Stimulated activated CD8-positive, alpha-beta memory T cell treated with anti-CD3 and anti-CD28 coated beads, Interleukin-7, amount 100 ng/mL, for 24 hours (primary cell): ENCODE measurements at places on chromosomes 6 and 20.

- no peak for DNase-seq
These were observed 58.2 kb downstream of the PIGU start for GRCh38 chr20:34618676-34619075.

DNA sequence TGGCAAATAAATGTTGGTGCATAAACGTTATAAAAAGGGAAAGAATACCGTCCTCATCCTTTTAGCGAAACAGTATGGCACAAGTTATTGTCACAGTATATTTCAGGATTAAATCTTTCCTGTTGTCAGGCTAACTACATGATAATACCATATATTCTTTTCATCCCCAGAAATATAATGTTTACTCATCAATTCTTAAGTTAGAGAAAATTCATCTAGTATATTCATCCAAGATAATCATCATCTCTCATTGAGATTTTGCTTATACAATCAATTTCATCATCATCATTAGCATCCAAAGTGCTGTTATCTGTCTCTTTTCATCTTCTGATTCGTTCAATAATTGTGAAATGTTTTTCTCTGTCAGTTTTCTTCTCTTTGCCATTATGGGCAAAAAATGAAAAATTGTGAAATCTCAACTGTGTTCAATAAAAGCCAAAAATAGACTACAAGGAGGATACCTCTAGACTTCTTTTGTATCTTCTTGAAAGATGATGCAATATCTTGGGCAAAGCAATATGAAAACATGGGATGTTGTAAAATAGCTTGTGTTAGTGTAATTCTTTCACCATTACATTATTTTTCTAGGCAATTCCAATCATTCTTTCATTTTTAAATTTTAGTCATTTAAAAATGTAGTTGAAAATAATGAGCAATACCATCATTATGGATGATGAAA lies 2.6 kb downstream of the SPACA1 start:
- DNase-seq: no peak

GRCh38 chr6:82178077-82178758 lies 69.3 kb downstream of the IBTK start:
- no peak for DNase-seq

DNA sequence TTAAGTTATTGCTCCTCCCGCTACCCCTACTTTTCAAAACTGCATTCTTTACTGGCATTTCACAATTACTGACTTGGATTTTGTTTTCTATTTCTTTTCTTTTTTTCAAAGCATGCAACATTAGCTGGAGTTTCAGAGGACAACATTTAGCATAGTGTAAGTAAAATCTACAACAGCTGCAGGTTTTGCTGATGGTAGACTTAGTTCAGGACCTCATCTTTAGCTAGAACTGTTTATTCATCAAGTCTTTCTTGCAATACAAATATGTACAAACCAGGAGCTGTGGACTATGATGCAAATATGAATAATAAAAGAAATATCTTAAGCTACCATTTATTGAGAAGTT lies 728 bp upstream of the CEP162 start:
- no peak for DNase-seq

GRCh38 chr6:56601390-56601789 lies 41.3 kb downstream of the DST start:
- no peak for DNase-seq

DNA sequence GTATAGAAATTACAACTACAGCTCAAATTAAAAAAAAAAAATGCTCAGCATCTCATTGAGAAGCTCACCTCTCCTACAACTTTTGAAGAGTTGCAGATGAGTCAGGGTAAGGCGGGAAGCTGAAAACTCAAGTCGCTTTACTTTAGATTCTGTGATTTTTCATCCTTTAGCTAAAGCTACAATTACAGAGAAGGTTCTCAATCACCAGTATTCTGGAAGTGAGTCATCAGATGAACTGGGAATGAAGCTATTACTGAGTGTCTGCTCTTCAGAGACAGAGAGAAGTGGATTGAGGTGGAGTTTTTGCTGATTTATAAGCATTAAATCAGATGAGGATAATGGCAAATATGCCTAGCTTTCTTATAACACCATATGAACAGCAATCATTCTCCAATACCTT lies 91.9 kb downstream of the TFAP2A start:
- no peak for DNase-seq

DNA sequence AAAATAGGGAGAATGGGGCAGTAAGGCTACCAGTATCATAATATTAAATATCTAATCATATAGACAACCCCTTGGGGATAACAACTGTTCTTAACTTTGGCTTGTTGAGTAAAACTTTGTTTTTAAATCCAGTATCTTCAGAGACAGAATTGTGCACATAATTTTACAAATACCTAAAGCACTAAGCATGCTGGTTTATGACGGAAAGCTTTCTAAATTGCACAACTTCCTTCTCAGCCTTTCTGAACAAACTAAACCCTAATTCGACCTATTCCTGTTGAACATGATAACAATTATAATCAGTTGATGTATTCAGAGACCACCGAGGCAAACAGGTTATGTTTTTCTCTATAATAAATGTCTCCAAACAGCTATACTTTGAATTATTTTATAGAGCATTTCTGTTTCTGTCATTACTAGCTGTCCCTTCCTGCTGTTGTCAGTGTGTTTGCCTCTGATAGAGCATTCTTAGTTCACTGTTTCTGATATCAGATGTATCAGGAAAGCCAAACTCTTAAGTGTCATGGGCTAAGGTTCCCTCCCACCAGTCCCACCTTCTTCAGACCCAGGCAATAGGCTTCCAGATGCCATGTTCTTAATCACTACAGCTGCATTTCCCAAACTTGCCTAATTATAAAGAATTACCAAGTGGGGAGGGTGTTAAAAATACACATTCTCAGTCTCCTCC lies 8.7 kb downstream of the ZHX3 start:
- DNase-seq: no peak

- no peak for DNase-seq
These were observed 135.6 kb upstream of the UST start for GRCh38 chr6:148611213-148611612.

DNA sequence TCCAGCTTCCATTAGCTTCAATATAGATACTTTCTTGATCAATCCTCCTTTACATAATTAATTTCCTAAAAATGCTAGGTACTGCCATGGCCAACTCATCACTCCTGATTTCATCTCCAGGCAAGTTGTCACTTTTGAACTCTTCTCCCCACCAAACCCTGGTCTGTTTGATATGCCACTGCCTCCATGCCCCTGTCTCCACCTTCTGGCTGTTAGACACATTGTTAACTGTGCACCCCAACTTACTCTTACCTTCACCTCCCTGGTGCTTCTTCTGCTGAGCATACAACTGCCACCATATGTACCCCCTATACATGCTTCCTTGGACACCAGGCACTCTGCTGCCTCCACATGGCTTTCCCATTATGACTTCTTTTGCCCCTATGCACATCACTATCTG lies 21.9 kb upstream of the AIG1 start:
- no peak for DNase-seq

DNA sequence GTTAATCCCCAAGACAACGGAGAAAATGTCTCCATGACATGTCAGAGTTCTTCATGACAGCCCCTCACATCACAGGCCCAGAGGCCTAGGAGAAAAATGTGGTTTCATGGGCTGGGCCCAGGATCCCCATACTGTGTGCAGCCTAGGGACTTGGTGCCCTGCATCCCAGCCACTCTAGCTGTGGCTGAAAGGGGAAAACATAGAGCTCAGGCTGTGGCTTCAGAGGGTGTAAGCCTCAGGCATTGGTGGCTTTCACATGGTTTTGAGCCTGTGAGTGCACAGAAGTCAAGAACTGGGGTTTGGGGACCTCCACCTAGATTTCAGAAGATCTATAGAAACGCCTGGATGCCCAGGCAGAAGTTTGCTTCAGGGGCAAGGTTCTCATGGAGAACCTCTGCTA lies 122.8 kb downstream of the FHL5 start:
- DNase-seq: no peak

DNA sequence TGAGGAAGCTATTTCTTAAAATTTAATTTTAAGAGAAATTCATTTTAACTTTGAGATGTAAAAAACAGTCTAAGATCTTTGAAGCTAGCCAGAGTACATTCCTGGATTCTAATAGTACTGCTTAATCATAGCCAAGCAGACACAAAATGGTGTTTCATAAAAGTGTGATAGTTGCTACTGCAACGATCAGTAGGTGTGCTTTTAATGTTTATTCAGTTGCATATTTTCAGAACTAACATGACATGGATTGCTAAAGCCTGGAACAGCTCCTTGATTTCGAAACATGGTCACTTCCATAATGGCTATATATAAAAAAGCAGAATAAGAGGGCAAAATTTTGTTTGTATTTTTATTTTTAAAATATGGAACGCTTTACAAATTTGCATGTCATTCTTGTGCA lies 35.5 kb downstream of the SESN1 start:
- no peak for DNase-seq

- DNase-seq: no peak
These were observed 96.9 kb upstream of the BTBD3 start for GRCh38 chr20:11820838-11821237.

GRCh38 chr6:48068278-48069251 lies 42.4 kb downstream of the PTCHD4 start:
- no peak for DNase-seq

DNA sequence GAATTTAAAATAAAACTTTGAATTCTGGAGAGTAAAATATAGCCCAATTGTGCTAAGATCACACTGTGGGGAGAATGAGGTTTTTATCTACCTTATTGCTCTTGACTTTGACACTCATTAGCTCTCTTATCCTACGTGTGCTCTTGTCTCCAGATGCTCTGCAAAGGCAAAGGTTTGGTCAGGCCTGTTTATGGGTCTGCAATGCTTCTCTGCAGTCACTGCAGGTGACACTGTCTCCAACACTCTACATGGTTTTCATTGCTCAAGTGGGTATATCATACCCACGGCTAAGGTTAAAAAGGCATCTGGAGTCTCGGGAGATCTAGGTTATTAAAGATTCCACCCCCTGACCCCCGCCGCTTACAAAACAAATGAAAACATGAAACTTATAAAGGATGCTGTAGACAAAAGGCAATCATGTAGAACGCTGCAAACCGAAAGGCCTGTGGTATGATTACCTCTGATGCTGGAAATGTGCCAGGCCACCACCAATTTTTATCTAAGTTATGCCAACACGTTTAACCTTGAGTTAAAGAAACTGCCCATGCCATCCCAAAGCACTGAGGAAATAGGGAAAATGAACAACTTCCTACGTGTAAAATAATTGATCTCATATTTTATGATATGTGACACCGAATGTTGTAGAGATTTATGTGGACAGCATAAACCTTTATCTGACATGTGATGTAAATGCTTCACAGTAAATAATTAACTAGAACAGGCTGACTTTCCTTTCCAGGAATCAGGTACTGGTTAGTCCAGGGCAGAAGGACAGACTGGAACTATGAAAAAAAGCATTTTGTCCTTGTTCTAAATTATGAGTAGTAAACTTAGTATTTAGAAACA lies 238.2 kb upstream of the NOX3 start:
- no peak for DNase-seq

GRCh38 chr6:153947808-153948447 lies 91.1 kb upstream of the OPRM1 start:
- no peak for DNase-seq

DNA sequence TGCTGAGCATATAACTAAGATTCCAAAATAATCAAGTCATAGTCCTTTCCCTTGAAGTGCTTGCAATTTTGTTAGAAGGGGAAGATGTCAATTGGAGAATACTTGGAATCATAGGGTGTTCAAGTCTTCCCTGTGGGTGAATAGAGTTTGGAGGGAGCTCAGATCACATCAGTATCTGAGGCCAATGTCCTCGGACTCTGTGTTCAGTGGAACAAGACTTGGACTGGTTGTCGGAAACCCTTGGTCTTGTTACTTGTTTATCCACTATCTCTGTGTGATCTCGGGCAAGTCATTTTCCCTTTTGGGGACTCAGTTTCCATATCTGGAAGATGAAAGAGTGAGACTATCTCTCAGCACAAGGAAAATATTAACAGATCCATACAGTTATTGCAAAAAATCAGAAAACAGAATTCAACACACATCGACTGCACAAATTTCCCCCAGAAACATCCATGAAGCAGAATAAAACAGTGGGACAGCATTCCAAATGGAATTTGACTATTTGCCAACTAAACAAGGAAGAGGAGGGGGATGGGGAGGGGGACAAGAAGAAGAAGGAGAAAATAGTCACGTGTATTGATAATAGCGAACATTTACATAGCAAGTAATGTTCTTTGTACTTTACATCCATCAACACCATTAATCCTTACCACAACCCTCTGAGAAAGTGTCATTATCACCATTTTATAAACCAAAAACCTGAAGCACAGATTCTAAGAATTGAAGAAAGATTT lies 3.9 kb upstream of the EDEM2 start:
- DNase-seq: no peak

DNA sequence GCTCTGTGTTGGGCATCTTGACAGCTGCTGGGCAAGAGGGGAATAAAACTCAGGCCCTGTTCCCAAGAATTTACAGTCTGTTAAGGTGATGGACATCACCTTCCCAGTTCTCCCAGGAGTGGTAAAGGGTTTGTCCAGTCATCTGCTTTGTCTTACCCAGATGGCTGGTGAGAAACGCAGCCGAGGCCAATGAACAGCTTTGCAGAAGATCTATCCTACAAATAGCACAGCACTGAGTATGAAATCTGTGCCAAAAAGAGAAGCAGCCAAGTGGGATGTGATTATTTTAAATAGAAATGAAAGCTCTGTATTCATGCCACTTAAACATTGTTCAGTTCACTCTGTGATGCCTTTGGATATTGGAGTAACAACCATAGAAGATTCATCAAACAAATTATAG lies 132.7 kb upstream of the SLC22A16 start:
- DNase-seq: no peak

- no peak for DNase-seq
These were observed 19.7 kb downstream of the BTN2A1 start for GRCh38 chr6:26477426-26477825.

DNA sequence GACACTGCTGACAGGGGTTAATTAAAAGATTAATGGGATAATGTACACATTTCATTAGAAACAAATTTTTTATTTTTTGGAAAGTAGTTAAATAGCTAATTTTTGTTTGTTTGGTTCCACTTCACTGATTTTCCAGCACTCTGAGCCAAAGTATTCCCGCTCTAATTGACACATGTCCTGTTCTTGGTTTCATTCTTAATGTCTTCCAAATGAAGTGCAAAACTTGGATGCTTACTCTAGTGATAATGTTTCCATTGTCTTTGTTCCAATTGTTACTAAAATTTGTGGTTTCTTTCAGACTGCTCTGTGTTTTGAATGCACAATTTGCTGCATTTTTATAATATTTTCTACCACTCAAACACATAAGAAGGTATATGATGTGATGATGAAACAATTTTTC lies 794.3 kb downstream of the PHF3 start:
- DNase-seq: no peak

GRCh38 chr6:107743311-107743710 lies 80.8 kb downstream of the SCML4 start:
- no peak for DNase-seq
